ENCODE measurements at places on chromosomes 2 and 18.

DNA sequence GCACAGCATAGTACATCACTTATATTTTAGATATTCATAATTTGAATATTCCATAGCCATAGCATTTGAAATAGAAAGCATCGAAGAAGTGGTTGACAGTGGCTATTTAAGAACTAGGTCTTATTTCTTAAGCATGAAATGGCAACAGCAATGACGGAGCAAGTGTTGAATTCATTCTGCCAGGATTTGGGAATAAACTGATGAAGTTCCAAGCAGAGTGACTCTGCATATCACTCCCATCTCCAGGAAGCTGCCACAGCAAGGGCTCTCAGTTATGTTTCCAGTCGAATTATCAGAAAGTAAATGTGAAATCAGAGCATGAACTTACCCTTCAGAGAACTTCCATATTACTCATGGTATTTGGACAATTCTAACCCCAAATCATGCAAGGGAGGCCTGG, 208.1 kb downstream of the IKZF2 start:
- DNase-seq = no peak

GRCh38 chr2:181847702-181848101, 43.8 kb upstream of the ITPRID2 start:
- DNase-seq = no peak

DNA sequence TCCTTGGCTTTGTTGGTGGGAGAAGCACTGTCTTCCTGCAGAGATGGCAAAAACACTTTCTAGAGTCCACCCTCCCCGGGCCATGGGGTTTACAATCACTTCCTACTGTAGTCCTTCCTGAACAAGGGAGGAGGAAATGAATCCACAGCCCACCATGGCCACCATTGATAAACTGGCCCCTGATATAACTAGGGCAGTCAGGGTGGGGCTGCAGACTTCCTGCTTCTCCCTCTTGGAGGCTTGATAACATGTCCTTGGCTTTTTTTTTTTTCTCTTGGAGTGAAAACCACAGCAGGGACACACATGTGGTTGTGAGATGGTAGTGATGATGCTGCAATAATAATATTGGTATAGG, 437.8 kb downstream of the ZNF521 start:
- no peak for DNase-seq

DNA sequence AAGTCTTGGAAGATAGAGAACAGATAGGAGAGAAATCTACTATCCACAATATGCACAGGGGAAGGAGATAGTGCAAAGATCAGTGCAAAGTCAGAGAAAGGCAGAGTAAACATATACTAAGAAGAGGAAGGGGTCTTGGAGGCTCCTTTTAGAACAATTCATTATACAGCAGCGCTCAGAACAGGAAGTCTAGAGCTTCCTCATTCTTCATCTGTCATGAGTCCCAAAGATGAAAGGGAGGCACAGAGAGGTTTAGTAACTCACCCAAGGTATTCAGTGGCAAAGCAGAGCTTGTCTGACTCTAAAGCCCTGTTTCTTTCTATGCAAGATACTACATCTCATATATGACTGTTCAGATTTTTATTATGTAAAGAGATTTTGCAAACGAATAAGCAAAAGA, 1.4 kb downstream of the SP110 start:
- no peak for DNase-seq

DNA sequence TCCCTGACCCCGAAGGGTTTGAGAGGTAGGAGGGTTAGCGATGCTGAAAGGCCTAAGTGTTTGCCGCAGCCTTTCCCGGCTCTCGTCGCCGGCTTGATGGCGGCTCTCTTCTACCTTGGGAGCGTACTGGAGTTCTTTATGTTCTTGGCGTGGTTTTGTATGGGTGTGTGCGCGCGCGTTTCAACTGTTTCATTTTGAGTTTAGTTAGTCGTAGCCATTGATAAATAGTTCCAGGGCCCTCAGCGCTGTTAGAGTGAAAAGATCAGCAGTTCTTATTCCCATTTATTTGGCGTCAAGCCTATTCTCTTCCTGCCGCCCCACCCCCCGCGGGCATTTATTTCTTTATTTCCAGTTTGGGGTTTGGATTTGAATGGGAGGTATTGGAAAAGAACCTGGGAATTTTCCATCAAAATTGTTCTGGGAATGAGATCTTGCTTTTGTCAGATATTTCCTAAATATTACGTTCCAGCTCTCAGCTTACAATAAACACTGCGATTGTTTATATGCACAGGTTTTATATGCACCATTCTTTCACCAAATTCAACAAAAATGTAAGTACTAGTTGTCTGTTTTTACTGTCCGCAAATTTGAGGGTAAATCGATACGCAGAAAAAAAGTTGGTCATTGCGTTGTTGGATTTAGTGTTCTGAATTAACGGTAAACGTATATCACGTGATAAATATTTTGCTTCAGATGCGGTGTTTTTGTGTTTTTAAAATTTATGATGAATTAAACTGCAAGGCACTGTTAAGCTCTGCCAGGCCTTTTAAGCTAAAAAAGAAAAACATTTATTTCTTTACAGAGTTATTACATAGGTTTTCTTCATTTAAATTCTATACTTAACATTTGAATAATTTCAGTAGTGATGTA, 954 bp downstream of the CCNT2 start:
- no peak for DNase-seq

DNA sequence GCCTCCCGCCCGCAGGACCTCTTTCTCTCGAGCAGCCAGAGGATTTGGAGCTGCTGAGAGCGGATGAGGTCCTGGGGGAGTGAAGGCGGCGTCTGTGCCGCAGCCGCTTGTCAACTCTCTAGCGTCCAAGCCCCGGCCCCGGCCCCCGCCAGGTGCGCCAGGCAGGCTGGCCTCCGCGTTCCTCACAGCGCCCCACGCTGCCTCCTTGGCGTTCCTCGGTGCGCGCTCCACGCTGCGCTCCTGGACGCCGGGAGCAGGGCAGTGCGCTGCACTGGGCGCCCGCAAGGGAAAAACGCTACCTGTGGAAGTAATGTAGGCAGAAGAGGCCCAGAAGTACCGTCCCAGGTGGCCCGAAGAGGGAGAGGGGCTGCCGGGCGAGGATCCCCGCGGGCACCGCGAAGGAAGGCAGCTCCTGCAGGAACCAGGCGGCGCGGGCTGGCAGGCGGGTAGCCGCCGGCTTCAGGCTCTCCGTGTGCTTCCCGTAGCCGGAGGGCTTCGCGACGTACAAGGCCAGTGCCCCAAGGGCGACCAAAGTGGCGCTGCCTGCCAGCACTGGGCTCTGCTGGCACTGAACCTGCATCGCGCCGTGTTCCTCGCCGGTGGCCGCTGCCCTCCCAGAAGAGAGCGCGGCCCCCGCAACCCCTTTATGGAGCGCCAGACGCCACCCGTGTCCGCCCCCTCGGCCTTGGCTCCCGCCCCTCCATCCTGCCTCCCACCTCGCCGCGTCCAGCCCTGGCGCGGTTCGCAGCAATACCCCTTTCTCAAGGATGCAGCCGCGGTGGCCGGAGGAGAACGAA, at the start of gene SRD5A2:
TSS of gene SRD5A2 (minus strand) at position 618 of the 797 bp plus-strand sequence. CDS start at position 580, 38 bp downstream.
- DNase-seq = peak; percentile 67

- DNase-seq = no peak
Measured at GRCh38 chr2:65530547-65531320, 98.3 kb upstream of the SPRED2 start.

DNA sequence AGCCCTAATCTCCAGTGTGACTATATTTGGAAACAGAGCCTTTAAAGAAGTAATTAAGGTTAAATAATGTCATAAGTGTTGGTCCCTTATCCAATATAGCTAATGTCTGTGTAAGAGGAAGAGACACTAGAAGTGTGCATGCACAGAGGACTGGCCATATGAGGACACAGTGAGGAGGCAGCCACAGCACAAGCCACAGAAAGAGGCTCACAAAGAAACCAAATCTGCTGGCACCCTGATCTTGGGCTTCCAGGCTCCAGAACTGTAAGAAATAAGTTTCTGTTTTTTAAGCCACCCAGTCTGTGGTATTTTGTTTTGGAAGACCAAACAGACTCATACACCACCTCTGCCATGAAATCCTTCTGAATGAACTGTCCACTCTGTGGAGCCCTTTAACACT, 186.4 kb upstream of the SLC39A10 start:
- no peak for DNase-seq

- DNase-seq = no peak
Measured at GRCh38 chr2:216004697-216005283, 8.6 kb downstream of the MREG start.

DNA sequence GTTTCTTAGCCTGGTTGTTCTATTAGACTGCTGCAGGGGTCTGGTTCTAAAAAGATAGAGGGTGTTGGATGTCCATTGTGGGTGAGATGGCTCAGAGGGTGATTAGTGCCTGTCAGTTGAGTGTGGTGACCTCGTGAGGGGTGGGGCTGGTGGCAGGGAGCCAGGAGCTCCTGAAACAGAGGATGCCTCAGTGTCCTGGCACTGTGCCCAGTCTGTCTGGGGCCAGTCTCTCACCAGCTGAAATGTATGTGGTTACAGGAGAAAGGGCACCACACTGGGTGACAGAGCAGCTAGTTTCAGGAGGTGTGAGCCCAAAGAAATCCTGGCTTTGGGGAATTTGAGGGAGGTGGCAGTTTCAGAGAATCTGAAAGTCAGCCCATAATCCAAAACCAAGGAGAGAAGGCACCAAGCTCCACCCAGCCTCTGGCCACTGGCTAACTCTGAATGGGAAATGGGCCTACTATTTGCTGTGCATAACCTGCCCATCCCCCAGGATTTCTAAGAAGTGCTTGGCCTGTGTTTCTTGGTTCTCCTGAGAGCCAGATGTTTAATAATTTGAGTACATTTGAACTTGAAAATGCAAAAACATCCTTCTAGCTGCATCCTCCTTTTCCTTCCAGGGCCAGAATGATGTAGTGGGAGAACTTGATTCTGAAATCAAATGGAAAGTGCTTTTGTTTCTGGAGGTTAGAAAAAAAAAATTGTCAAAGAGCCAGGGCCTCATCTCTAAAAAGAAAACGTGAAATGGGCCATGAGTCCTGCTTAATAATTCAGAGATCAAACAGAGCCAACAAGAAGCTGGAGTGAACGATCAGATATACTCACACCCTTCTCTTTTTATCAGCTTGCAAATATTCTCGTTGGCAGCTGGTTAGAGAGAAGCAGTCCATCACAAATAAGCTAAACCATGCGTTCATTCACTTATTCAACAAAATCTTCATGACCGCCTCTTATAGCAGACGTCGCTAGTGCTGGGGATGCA, 92.3 kb downstream of the B3GNT2 start:
- DNase-seq = no peak

GRCh38 chr18:27331606-27332005, 146.5 kb upstream of the CHST9 start:
- no peak for DNase-seq

- no peak for DNase-seq
Measured at GRCh38 chr2:189854940-189855339, 70.7 kb downstream of the PMS1 start.

- no peak for DNase-seq
Measured at GRCh38 chr2:25920336-25920735, 42.0 kb upstream of the ASXL2 start.

DNA sequence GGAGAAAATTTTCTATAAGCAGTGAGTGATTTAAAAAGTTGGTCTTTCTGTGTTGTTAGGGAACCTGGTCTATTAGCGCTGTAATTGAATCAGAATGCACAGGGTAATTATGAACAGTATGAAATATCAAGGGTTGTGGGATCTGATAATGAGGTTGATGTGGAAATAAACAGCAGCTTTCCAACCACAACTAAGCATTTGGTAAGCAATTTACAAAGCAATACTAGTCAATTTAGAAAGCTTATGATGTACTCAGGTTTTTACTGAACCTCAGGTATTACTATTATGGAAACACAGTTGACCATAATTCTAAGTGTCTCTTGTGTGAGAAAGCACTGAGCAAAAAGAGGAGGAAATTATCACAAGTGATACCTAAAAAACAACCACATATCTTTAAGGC, 11.0 kb upstream of the SMCHD1 start:
- no peak for DNase-seq

- DNase-seq = peak; percentile 67
Measured at GRCh38 chr2:232886632-232887031, 16.6 kb downstream of the SNORC start.

- DNase-seq = no peak
Measured at GRCh38 chr2:88481691-88482336, 29.3 kb upstream of the FOXI3 start.

Measured in chondrocyte (in vitro differentiated cells).